DND-41 (cell line): ENCODE measurements at places on chromosomes 7 and 10.

- DNase-seq: no peak
These were observed 15.8 kb downstream of the TBXAS1 start for GRCh38 chr7:139844779-139845442.

GRCh38 chr7:125511310-125511709 lies 581.7 kb upstream of the POT1 start:
- DNase-seq: no peak

GRCh38 chr7:113392421-113392820 lies 274.1 kb upstream of the SMIM30 start:
- DNase-seq: no peak

GRCh38 chr10:114303556-114303955 lies 64.5 kb downstream of the VWA2 start:
- no peak for DNase-seq

- DNase-seq: no peak
These were observed 31.4 kb downstream of the ARMC3 start for GRCh38 chr10:22959292-22959691.

DNA sequence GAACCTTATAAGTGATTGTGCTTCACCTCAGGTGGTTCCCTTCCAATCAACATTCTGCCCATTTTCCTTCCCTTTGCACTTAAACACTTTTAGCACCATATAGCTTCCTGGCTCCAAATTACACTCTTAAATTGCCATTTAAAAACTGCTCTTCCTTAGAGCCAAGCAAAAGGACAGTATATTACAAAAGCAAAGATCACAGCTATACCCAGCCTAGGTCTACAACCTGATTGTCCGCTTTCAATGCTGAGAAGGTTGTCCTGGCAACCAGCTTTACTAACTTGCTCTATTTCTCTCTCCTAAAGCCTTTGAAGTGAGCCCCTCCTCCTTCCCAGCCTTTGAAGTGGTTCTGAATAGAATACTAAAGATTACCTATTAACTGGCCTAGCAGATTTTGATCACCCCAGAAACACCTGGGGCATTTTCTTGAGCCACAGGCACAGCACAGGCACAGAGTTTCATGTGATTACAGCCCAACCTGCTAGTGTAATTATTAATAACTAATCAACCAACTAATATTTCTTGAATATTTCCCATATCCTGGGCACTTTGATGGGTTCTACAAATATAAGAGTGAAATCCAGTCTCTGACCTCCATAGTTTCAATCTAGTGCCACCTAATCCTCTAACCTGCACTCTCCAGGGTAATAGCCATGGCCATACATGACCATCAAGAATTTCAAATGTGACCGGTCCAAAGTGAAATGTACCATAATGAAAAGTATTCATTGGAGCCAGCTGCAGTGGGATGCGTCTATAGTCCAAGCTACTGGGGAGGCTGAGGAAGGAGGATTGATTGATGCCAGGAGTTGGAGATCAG lies 63.6 kb upstream of the TRIM24 start:
- no peak for DNase-seq

DNA sequence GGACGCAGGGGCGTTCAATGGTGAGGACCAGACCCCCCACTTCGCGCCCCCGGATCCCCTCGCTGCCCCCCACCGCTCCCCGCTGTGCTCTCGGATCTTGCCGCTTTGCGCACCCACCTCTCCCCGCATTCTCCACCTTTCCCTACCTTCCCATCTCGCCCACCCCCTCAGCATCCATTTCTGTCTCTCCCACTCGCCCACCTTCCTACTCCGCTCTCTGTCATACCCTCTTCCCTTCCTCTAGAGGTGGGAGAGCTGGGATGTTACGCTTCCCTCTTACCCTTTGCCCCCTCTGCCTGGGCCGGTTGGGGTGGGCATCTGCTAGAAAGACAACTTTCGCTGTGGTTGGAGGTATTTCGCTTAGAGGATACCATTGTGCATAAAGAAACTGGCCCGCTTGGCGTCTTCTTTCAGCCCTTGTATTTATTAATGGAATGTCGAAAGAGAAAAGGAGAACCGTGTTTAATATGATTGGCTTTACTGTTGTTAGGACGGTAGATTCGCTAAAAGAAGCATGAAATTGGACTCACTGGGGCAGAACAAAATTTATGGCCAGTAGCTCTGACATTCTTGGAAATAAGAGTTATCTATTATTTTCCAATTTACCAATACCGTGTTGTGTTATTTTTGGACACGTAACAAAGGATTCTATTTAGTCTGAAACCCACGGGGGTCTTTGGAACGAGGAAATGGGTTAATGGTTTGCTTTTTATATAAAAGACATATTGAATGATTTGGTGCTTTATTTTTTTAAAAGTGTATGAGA lies 873 bp downstream of the PRKAR2B start:
- no peak for DNase-seq

GRCh38 chr7:85031475-85031874 lies 155.4 kb downstream of the SEMA3D start:
- no peak for DNase-seq
